ENCODE measurements at places on chromosomes 12 and 14.
A peak's percentile ranks its signal among the peaks of the same experiment; 100 is the strongest.

- no peak for DNase-seq
These were observed 15.6 kb upstream of the MCRS1 start for GRCh38 chr12:49583366-49584094.

DNA sequence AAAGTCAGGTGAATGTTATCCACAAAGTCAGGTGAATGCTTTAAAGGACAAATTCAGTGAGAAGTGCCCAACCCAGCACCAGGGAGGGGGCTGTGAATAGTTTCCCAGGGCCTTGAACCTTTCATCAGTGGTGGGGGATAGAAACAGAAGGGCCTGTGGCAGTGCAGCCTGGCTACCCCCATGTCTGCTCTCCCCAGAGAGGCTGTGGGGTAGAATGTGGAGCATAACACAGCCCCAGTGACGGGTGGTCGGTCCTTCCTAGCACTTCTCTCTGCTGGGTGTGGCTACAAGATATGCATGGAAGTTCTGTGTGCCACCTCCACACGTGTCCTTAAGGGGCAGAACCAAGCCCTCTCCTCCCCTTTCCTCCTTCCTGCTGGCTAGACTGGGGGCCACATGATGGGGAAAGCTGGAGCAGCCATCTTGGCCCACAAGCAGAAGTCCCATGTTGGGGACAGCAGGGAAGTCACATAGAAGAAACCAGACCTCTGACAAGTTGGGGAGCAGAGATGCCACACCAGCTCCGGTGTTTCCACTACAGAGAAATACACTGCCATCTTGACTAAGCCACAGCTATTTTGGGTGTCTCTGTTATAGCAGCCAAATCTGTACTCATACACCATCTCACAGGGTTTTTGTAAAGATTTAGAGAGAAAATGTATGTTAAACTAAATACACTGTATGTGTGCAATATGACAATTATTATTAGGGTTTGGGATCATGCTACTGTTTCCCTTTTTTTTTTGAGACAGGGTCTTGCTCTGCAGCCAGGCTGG lies 17.0 kb downstream of the RITA1 start:
- DNase-seq, result no peak

DNA sequence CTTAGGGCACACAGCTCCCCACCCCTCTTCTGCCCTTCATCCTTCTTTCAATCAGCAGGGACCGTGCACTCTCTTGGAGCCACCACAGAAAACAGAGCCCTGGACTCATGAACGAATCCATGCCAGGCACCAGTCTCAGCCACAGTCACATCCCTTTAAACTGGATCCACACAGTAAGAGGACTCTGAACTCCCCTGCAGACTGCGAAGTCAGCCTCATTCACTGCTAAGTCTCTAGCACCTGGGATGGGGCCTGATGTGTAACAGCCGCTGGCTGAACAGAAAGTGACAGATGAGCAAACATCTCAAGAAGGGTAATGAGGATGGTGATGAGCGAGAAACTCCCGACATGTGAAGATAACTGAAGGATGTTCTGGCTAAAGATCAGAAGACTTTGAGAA lies 45.8 kb upstream of the IQSEC3 start:
- DNase-seq, result no peak

DNA sequence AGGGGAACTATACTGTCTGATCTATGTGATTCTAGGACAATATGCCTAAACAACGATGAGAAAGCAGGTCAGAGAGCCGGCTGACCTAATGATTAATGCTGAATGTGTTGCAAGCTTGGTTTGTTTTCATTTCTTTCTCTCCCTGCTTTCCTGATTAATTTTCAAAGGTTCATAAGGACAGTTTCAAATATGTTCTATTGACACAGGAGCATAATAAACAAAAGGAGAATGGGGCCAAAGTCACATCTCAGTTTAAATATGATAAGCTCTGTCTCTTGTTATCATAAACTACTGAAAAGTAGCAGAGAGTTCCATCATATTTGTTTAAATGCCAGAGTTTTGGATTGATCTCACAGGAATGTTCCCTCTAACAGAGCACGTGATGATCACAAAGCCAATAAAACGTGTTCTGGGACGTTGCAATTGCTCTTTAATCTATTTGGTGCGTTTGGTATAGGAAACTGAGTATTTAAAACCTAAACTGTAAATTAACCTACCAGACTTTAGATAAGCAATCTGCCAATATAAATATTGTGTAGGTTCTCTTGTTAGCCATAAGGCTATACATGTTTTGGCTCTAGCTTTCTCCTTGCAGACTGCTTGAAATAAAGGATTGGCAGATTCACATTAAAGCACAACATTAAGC lies 3.7 kb upstream of the HSD17B6 start:
- DNase-seq, result no peak

DNA sequence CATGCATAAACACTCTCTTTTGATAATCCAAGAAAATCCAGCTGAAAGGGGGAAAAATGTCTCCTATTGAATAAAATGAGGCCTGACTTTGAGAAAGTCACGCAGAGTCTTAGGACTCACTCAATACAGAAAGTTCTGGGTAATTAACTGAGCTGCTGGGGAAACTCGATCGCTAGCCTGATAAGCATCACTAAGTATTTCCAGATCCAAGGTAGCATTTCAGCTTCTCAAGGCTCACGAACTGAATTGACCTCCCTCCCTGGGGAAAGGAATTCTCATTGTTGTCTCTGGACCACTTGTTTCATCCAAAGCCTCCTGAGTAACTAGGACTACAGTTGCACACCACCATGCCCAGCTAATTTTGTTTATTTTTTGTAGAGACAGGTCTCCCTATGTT lies 13.8 kb upstream of the ANAPC5 start:
- DNase-seq, result peak; percentile 24

- DNase-seq, result no peak
These were observed 48.8 kb downstream of the ACSM4 start for GRCh38 chr12:7352661-7353060.

GRCh38 chr14:69321601-69322330 lies 61.8 kb downstream of the GALNT16 start:
- DNase-seq, result no peak

DNA sequence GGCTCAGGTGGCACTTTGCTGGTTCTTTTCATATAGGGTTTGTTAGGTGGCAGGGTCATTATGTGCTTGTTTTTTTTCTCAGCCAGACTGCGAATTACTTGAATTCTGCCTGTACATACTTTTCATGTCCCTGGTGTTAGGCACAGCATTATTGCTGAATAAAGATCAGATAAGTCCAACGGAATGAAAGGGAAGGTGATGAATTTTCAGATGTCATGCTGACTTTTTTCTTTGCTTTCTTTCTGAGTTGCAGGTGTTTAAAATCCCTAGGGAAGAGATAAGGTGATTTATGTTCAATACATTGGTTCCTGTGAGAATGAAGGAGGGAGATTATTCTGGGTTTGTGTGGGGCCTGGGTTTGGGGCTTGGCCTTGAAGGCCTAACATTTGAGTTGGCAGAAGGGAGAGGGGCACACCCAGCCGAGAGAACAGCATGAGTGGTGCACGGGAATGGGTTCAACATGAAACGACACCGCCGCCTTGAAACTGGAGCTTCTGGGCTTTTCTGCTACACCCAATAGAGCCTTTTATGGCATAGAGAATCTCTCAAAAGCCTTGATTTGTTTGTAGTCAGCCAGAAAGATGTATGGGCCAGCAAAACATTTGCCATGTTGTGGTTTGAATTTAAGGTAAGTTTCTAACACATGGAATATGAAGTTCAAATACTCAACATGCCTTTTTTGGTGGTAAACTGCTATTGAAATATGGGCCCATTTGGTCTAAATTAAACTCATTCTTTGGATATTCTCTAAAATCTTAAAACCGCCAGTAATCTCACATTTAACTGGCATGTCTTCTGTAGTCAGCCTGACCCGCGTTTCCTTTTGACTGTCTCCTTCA lies 477.0 kb downstream of the PCNX1 start:
- no peak for DNase-seq

- DNase-seq, result no peak
These were observed 164.8 kb downstream of the AACS start for GRCh38 chr12:125229878-125230530.

DNA sequence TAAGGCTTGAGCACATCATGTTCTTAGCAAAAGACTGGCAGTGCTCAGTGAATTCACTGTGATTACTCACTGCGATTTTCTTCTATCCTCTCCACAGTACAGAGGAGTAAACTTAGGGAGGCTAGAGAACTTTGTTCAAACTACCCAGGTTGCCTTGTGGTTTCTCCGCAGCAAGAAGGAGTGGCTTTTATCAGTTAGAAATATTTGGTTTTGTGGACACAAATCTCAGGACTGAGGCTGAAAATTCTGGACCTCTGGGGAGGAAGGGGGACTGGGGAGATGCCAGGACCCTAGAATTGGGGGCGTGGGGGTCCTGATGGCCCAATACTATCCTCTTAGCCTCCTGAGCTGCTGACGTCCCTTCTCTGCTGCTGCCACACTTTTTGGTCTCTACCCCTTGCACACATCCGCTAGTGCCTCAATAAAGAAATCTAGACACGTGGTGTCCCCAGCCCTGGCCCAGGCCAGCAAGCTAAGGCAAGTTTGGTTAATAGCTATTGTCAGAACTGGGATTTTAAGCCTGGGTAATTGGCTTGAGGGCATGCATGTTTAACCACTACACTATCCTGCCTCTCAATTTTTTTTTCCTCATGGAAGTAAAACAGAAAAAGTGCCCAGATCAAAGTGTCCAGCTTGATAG lies 842 bp downstream of the OAS2 start:
- DNase-seq, result no peak

DNA sequence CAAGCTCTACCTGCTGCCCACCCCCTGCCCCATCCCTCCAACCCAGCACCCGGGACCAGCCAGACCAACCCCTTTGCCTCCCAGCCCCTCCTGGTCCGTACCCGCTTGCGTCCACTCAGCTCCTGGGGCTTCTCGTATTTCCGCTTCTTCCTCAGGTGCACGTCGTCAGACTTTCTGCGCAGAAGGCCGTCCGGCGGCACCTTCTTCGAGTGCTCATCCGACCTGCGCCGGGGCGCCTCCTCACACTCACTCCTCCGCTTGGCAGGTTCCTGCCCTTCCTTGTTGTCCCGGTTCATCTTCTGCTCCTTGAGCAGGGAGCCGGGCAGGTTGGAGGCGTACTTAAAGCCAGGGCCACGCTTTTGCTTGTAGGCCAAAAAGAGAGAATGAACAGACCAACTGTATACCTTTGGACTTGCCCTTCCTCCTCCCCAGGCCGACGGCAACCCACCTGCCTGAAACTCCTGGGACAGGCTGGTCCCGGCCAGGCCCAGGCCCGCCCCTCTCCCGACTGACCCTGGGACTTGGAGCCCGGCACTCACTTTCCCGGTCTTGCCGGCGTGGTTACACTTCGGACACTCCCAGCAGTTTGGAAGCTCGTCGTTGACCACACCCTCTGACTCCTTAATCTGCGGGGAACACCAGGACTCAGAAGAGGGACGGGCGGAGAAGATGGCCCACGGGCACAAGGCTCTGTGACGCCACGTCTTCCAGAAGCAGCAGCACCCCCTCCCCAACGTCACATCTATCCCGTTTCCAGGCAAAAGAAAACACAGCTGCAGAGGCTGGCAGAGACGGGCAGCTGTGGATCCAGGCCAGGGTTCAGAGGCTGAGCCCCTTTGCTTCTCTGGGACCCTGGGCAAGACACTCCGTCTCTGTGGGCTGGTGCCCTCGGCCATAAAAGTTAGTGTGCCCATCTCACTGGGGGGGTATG lies 44.3 kb downstream of the RNF34 start:
- DNase-seq, result no peak

- peak; percentile 45 for DNase-seq
These were observed 5.7 kb upstream of the NEK9 start for GRCh38 chr14:75132382-75133086.

DNA sequence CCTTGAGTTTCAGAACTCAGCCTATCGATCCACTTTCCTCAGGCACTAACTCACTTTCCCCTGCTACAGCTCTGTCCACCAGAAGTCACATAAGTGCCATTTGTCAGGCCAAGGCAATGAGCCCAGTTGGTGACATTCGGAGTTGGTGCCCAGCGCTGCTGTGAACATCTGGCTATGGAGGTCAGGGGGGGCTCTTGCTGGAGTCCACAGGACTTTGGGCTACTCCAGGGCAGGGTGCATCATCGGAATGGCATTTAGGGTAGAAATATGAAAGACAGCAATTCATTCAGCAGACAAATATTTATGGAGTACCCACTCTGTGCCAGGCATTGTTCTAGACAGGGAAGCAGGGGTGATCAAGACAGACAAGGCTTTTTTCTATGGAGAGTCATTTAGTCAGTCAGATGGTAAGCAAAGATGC lies 1.5 kb upstream of the PPP1CC start:
- DNase-seq, result no peak

- DNase-seq, result no peak
These were observed 1.2 kb downstream of the SLCO1C1 start for GRCh38 chr12:20696181-20696905.

GRCh38 chr12:104959335-104959841 lies 1.3 kb upstream of the SLC41A2 start:
- DNase-seq, result no peak

DNA sequence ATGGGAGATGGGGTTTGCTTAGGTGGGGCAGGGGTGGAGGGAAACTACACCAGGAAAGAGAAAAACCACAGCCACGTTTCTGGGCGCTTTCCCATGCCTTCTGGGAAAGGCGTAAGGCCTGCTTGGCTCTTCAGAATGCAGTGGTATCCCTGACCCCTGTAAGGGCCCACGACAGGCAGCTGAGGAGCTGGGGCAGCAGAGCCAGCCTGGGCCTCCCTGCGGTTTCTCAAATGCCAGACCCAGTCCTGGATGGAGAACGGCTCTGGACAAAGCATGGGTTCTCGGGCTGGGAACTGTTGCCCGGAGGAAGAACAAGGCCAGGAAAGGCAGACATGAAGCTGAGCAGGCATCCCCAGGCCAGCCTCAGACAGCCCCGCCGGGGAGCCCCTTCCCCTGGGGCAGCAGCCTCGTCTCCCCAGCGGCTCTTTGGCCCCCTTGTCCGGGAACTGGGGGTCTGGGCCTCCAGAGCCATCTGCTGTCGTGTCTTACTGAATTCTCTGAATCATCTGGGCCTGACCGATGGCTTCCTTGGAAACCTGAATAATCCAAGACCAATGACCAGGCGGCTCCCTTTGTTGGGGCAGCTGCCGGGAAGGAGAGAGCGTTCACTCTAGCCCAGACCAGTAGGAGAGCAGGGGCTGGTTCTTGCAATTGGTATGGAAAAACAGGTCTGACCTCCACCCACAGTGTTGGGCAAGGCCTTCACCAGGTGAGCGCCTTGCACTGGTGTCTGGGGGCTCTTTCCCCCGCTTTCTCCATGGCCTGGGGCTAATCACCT lies 64.0 kb upstream of the RIN3 start:
- DNase-seq, result no peak

GRCh38 chr14:27184427-27184826 lies 586.6 kb upstream of the NOVA1 start:
- DNase-seq, result no peak

DNA sequence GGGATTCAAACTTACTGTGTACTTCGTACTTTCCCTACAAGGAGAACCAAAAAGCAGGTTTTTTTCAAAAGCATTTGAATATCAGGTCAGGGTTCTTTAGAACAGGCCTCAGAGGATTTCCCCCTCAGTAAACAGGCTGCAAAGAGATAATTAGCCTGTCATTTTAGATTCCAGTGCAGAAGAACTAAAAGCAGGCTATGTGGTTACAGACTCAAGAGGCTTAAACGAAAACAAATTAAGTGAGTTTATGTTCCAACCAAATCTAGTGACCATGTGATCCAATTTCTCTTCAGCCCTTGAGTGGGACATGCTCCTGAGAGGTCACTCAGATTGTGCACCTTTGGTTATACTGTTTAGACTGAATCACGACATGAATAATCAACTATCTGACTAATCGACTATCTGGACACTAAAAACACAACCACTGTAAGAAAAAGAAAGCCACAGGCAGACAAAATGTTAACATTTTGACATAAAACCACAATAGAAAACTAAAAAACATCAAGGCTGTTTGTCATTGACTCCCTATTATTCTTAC lies 4.5 kb downstream of the TMED8 start:
- no peak for DNase-seq
